ENCODE measurements at places on chromosomes 6 and 20. TPM values are rescaled to one million over a fixed set of nuclear protein-coding genes. Genes with fewer than 3 reads are reported as not detected.

RSPH9 gene
- polyA plus RNA-seq = 1.7 TPM

- DNase-seq = no peak
Observed at GRCh38 chr6:156313037-156313436, 464.1 kb upstream of the ARID1B start.

DNA sequence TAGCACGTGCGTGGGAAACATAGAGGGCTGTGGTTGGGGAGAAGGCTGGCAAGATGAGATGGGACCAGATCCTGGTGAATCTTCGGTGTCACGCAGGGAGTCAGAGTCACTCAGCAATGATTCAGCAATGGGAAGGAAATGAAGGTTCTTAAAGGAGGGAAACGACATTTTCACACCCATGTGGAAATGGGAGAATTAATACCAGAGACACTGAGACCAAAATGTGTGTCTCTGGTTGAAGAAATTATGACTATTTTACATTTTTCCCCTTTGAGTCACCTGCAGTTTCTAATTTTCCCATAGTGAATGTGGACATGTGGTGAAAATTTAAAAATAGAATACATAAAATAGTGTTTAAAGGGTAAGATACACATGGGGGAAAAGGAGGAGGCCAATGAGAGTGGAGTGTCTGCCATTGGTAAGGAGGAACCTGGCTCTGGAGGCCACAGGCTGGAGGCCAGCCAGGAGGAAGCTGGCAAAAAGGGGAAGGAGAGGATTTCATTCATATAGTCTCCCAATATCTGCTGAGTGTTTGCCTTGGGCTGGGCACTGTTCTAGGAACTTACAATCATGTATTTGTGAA, 17.5 kb downstream of the NRN1 start:
- DNase-seq = no peak

AK9 gene
- 13.4 TPM for polyA plus RNA-seq

GRCh38 chr20:46268131-46268614, 40.1 kb downstream of the CDH22 start:
- DNase-seq = peak; percentile 45

DNA sequence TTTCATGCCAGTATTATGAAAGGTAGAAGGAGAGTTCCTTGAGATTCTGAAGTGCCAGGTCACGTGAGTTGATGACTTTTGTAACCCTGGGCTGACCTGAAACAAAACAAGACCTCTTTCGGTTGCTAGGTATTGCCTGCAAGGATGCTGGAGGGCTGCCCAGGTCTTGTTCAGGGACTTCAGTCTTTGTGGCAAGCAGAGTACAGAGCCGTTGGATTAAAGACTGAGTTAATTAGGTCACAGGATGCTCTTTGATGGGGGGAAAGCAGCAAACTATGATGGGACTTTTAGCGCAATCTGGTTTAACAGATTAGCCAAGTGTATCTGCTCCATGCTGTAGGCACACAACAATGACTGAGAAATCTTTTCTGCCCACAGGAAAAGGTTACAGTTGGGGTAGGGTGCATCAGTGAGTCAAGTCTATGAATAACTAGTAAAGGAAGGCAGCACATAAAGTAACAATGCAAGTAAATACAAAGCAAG, 12.8 kb upstream of the ELOVL5 start:
- DNase-seq = no peak

DNA sequence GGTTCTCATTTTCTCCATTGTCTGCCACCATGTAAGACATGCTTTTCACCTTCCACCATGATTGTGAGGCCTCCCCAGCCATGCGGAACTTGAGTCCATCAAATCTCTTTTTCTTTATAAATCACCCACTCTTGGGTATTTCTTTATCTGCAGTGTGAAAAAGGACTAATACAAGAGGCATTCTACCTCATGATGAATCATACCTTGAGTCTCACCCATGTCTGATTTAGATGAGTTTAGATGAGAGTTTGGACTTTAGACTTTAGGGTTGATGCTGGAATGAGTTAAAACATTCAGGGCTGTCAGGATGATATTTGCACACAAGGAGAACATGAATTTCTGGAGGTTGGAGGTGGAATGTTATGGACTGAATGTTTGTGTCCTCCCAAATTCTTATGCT, 545.6 kb downstream of the C6orf118 start:
- DNase-seq = no peak

DNA sequence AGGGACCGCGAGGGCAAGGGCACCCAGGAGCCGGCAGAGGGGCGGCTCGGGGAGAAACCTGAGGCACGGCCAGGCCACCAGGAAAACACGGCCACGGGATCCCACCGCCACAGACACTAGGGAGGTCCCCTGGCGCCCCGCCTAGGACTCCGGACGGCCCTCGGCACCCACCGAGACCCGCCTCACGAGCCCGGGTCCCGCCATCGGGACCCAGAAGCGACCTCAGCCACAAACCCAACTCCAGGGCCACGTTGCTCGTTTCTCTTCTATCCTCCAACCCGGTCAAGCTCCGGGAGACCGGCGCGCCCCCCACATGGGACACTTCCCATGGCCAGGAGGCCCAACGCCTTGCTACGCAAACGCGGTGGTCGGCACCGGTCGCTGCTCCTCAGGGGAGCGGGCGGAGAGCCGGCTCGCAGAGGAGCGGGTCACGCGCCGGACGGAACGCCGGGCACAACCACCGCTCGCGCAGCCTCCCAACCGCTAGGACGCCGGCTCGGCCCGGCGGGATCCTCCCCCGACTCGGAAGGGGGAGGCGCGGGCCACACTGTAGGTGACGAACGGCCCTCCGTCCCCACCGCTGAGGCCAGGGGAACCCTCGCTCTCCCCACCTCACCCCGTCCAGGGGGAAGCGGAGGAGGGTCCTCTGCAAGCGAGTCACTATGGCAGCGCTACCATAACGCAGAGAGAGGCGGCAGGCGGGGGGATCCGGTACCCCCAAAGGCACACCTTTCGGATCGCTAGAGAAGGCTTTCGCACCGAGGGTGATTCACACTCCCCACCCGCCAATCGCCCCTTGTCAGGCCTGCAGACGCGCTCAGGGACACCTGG, 1514.1 kb upstream of the DEFB115 start:
- no peak for DNase-seq

Measured in renal cortex interstitium (tissue), 15 donors.